ENCODE measurements at places on chromosomes 5 and 9.

- no peak for DNase-seq
Observed at GRCh38 chr5:19927919-19928318, 60.1 kb downstream of the CDH18 start.

- DNase-seq: no peak
Observed at GRCh38 chr9:112059966-112060320, 115.2 kb downstream of the SUSD1 start.

DNA sequence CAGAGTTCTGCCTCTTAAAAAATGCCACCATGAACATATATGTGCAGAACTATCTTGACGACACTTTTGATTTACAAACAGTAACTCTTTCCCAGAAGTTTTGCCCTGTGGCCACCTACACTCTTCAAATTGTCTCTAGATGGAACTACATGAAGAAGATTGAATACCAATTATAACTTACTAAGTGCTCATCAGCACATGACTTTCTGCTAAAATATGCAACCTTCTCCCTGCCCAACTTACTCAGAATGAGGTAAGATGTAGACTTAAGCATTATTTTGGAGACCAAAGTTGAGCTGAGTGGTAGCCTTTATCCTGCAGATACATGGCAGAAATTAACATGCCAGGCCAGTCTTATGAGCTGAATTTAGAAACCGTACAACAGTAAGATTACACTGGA, 105.4 kb downstream of the SEMA5A start:
- DNase-seq: no peak

DNA sequence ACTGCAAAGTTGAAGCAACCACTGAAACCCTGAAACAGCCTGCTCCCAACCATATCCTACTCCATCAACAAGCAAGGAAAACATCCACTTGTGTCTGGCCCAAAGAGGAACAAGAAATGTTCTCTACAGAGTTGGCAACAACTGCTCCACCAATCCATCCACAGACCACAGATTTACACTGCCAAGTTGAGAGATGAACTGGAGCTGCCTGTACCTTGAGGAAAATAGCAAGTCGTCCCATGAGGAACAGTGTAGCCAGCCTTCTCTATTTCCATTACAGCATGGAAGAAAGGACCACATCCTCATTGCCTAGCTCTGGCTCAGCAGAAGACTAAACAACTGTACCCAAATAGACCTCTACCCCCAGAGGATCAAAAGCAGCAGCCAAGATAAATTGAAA, 60.4 kb downstream of the DEPDC1B start:
- no peak for DNase-seq

DNA sequence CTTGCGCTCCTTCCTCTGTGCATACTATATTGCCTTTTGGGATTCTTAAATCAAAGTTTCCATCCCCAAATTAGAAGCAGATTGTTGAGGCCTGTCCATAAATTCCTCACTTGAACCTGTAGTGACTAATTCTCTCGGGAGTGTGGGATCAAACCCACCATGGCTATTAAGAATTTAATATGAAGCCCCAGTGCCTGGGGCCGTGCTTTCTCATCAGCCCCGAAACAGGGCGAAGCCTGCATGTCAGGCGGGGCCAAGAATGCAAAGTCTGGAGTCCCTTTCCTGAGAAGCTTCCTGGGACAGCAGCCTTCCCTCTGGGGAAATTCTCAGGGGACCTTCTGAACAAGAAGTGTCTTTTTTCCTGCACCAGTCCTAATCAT, 29.3 kb upstream of the FAT2 start:
- DNase-seq: no peak
